Dermis blood vessel endothelial cell (primary cell): ENCODE measurements at places on chromosomes 3 and 15. TPM values are rescaled to one million over a fixed set of nuclear protein-coding genes. Genes with fewer than 3 reads are reported as not detected.

The TNNC1 gene
- not detected in 2 replicates for total RNA-seq

The MNS1 gene
- total RNA-seq: under 0.01 and 0.74 TPM in 2 replicates

The TLR9 gene
- under 0.01 TPM in 1 of 2 replicates, not detected in the other for total RNA-seq

The EXD1 gene
- not detected in 2 replicates for total RNA-seq

The CDV3 gene
- total RNA-seq: 226 and 279 TPM in 2 replicates

The IQCH gene
- 1.4 and 1.7 TPM in 2 replicates for total RNA-seq

The IL5RA gene
- not detected in 2 replicates for total RNA-seq

The RETNLB gene
- total RNA-seq: not detected in 2 replicates

The PLCH1 gene
- under 0.01 TPM in 1 of 2 replicates, not detected in the other for total RNA-seq

The MEIS2 gene
- total RNA-seq: 12.9 and 13.8 TPM in 2 replicates

The FBXW12 gene
- not detected in 2 replicates for total RNA-seq

The MUC20 gene
- 0.51 TPM in 1 of 2 replicates, not detected in the other for total RNA-seq

The CYP1A2 gene
- total RNA-seq: not detected in 2 replicates

The IGSF11 gene
- total RNA-seq: 0.19 TPM in 1 of 2 replicates, not detected in the other

The AGBL1 gene
- not detected in 2 replicates for total RNA-seq

The CHRNA7 gene
- 0.34 and 0.79 TPM in 2 replicates for total RNA-seq

The ITIH3 gene
- total RNA-seq: 0.19 and 0.34 TPM in 2 replicates
